ENCODE measurements at places on chromosomes 2 and 18. TPM values are rescaled to one million over a fixed set of nuclear protein-coding genes. Genes with fewer than 3 reads are reported as not detected.

GRCh38 chr2:24617424-24617823 lies 126.4 kb downstream of the NCOA1 start:
- DNase-seq = no peak

Gene REG1B
- total RNA-seq = not detected

- peak; percentile 59 for DNase-seq
These were observed at the start of gene RAB27B for GRCh38 chr18:54828281-54828881. TSS of gene RAB27B (plus strand) at chr18:54828477. CDS start at chr18:54877586, 49,109 bp downstream.

DNA sequence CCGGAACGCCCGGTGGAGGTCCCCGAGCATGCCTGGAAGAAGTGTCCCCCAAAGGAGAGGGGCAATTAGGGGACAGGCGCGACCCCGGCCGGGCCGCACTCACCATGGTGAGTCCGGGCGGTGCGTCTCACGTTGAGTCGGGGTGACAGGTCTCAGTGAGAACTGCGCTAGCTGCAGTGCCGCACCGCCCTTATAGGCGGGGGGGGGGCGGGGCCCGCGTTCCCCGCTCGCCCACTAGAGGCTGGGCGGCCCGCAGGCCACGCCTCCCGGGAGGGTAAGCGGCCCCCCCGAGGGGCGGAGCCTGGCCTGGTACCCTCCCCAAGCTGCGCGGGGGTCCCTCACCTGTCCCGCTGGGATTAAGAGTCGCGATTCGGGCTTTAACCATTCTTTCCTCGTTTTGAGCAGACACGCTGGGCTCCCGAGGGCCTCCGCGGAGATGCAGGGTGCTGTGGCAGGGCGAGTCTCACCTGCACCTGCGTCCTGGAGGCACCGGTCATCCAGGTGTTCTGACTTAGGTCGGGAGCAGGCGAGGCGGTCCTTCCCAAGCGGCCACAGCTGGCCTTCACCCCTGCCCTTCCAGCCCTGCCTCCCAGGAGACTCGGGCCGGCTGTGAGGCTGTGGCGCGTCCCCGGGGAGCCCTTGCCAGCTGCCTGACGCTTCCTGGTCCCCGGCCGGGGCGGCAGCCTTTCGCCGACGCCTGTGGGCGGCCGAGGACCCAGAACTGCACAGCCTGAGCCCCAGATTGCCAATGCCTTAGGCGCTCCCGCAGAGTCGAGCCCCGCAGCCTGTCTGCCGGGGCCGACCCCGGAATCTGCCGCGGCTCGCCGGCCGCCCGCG lies at the start of gene TUBA4A:
TUBA4A (minus strand) TSS at position 166 of the 837 bp plus-strand sequence; CDS start at position 106, 60 bp downstream.
- DNase-seq = peak; percentile 87

Gene FARP2
- 78.7 TPM for total RNA-seq

Gene BOK
- 54.7 TPM for total RNA-seq

- DNase-seq = no peak
These were observed 318.7 kb downstream of the PTPRM start for GRCh38 chr18:7885865-7886264.

DNA sequence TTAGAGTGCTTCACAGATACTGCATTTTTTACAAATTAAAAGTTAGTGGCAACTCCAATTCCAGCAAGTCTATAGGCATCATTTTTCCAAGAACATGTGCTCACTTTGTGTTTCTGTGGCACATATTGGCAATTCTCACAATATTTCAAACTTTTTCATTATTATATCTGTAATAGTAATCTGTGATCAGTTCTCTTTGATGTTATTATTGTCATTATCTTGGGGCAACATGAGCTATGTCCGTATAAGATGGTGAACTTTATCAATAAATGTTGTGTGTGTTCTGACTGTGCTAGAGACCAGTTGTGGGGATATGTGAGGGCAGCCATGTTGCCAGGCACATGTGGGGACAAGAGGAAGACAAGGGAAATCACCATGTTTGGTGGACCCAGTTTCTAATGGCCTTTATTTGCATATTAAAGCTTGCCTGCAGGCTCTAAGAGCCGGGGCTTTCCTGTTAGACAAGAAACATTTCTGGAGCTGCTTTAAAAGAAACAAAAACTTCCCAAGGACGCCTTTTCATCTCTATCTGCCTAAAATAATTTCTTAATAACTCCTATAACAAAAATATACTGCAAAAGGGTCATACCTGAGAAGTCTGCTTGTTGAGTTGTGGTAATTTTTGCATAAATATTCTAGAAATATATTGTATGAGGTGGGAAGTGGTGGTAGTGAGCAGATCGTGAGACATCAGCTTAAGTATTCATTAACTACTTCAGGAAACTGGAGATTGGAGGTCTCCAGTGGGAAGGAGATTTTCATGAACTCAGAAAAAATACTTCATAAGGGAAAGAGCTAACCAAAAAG lies 37.2 kb downstream of the KYNU start:
- DNase-seq = no peak
